Cardiac muscle cell (in vitro differentiated cells and primary cell): ENCODE measurements at places on chromosomes 11 and 22. TPM values are rescaled to one million over a fixed set of nuclear protein-coding genes. Genes with fewer than 3 reads are reported as not detected.

SESN3 gene
- 21.6 and 27.7 TPM in 2 replicates for total RNA-seq

BBOX1 gene
- total RNA-seq = not detected in 2 replicates

STIP1 gene
- 231 and 244 TPM in 2 replicates for total RNA-seq

ARHGAP32 gene
- total RNA-seq = 8.3 and 13.0 TPM in 2 replicates

TP53I11 gene
- 138 and 155 TPM in 2 replicates for total RNA-seq

LRFN4 gene
- total RNA-seq = 40.6 and 50.4 TPM in 2 replicates

CHCHD10 gene
- total RNA-seq = 77.5 and 216 TPM in 2 replicates

GNB1L gene
- total RNA-seq = 5.3 and 5.5 TPM in 2 replicates

OR8A1 gene
- not detected in 2 replicates for total RNA-seq

CD248 gene
- total RNA-seq = 7.9 and 11.4 TPM in 2 replicates

B4GALNT4 gene
- total RNA-seq = 77.4 and 94.4 TPM in 2 replicates
